ENCODE measurements at places on chromosomes 5 and 9. TPM values are rescaled to one million over a fixed set of nuclear protein-coding genes. Genes with fewer than 3 reads are reported as not detected.

- H3K4me1 ChIP-seq, result no peaks in the 10 kb centered on the region
- DNase-seq, result no peak
- no peak overlapping the region for H3K27ac ChIP-seq
- H3K36me3 ChIP-seq, result no peaks in the 10 kb centered on the region
These were observed 39.8 kb upstream of the FBXL17 start for GRCh38 chr5:108421713-108422112.

- no peak overlapping the region for H3K4me3 ChIP-seq
- no peaks in the 10 kb centered on the region for H3K4me1 ChIP-seq
- DNase-seq, result no peak
These were observed 328.9 kb upstream of the MEF2C start for GRCh38 chr5:89211836-89212235.

ARHGEF39 gene
- 0.92 TPM for polyA plus RNA-seq

DNA sequence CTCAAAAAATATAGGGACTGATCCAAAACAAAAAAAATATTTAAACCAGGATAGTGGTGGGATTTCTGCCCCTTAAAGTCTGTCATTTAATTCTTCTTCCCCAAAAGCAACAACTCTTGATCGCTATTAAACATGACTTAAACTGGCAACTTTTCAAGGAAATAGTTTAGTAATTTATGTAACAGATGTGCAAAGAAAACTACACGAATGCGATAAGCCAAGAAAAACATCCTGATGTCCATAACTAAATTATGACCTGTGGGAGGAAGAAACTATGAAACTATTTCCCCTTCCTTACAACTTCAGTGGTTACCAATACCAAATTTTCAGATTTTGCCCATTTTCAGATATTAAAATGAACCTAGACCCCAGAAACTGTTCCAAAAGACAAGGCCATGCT is 31.5 kb downstream of the CLINT1 start:
- no peaks in the 10 kb centered on the region for H3K36me3 ChIP-seq
- no peak for DNase-seq
- H3K27ac ChIP-seq, result no peak overlapping the region
- H3K4me1 ChIP-seq, result peaks cover 83% of the 10 kb centered on the region
- H3K27me3 ChIP-seq, result no peaks in the 10 kb centered on the region

- no peak overlapping the region for H3K27ac ChIP-seq
- peaks cover 3% of the 10 kb centered on the region for H3K36me3 ChIP-seq
- DNase-seq, result no peak
- peaks cover 46% of the 10 kb centered on the region for H3K4me1 ChIP-seq
- H3K4me3 ChIP-seq, result no peak overlapping the region
- H3K27me3 ChIP-seq, result no peaks in the 10 kb centered on the region
These were observed 108.2 kb upstream of the SPATA31D4 start for GRCh38 chr9:81819859-81820546.

YIPF5 gene
- polyA plus RNA-seq, result 63.2 TPM

DNA sequence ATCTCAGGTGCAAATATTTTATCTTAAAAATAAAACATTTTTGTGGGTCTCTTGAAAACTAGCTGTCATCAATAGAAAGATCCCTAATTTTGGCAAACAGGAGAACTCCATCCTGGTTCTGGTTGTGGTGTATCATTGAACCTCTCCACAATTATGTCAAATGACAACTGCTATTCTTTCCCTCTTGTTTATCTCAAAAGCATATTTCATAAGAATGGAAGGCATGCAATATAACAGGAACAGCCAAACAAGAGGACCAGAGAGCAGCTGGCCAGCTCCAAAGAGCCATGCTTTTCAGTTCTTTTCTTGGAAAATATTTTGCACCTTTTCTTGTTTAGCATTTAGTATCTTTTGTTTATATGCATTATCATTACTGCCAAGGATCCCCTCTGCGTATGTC is 125.4 kb downstream of the ADAMTS6 start:
- no peaks in the 10 kb centered on the region for H3K27me3 ChIP-seq
- no peak overlapping the region for H3K4me3 ChIP-seq
- no peak overlapping the region for H3K27ac ChIP-seq
- H3K36me3 ChIP-seq, result no peaks in the 10 kb centered on the region

Data from immature natural killer cell (primary cell).